ENCODE measurements at places on chromosomes 1 and 21.

DNA sequence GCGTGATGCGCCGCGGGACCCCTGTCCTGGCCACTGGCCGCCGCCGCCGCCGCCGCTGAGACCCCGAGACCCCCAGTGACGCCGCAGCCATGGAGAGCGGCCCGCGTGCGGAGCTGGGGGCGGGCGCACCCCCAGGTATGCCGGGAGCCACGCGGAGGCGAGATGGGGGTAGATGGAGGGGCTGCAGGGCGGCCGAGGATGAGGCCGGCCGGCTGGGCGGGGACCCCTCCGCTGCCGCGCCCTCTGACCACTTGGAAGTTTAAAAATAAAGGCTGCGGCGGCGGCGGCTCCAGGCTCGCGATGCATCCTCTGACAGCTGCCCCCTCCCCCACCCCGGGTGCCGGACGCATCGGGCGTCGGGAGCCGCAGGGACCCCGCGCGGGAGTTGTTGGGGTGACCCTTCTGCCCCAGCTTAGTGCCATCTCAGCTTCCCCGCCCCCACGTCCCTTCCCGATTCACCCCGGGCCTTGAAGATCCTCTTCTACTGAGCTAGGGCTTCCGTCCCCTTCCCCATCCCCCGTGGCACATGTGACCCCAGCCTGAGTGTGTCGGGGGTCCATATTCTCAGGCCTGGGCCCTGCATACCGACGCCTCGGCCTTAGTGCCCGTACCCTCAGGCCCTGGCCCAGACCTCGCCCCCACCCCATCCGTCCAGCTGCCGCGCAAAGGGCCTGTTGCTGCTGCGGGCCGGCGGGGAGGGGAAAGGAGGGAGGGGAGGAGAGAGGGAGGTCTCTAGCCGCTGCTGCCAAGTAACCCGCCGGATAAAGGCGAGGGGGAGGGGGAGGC is 562 bp downstream of the MAP7D1 start:
- DNase-seq, result no peak

DNA sequence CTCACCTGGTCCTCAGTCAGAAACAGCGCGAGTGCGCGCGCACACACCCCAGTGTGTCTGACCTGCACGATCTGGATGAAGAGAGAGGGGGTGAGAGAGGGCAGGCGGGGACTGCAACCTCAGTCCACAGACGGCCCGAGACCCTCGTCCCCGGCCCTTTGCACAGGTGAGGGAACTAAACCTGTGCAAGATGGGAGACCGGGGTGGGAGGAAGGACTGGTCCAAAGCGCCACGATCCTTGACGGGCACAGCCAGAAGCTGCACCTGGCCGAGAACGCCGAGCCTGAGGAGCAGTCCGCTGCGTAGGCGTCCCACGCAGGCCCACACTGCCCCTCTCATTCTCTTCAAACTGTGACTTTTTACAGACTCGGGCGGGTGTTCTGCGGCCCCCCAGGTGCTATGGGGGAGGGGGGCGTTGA is 519 bp upstream of the IQCC start:
- DNase-seq, result no peak

- DNase-seq, result no peak
Observed at GRCh38 chr21:42616446-42616845, 37.0 kb upstream of the PDE9A start.

- DNase-seq, result no peak
Observed at GRCh38 chr1:61220536-61220935, 138.2 kb downstream of the NFIA start.

- DNase-seq, result no peak
Observed at GRCh38 chr1:215044151-215044550, 38.4 kb upstream of the KCNK2 start.

DNA sequence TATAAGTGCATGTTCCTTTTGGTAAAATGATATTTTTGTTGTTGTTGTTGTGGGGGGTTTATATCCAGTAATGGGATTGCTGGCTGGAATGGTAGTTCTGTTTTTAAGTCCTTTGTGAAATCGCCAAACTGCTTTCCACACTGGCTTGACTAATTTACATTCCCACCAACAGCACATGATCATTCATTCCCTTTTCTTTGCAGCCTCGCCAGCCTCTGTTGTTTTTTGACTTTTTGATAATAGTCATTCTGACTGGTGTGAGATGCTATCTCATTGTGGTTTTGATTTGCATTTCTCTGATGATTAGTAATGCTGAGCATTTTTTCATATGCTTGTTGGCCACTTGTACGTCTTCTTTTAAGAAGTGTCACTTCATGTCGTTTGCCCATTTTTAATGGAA is 188.5 kb upstream of the CHRM3 start:
- DNase-seq, result no peak

DNA sequence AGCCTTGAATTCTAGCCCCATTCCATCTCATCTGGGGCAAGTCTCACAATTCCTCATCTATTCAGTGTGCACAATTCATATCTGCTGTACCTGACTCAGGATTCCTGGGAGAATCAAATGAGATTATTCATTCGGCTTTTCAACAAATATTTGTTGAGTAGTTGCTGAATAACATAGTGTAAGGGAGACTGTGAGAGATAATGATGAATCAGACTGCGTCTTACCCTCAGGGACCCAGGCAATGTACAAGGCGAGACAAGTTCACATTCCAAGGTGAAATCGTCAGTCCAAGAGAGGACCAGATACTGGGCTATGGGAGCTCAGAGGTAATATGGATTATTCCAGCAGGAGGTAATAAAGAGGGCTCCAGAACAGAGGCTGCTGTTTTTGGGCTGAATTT is 67.8 kb upstream of the SMYD2 start:
- no peak for DNase-seq

GRCh38 chr1:113244112-113244820 is 146.0 kb upstream of the MAGI3 start:
- no peak for DNase-seq

GRCh38 chr1:71862756-71863155 is 419.6 kb downstream of the NEGR1 start:
- no peak for DNase-seq

GRCh38 chr1:230985711-230986110 is 6.8 kb downstream of the ARV1 start:
- no peak for DNase-seq

DNA sequence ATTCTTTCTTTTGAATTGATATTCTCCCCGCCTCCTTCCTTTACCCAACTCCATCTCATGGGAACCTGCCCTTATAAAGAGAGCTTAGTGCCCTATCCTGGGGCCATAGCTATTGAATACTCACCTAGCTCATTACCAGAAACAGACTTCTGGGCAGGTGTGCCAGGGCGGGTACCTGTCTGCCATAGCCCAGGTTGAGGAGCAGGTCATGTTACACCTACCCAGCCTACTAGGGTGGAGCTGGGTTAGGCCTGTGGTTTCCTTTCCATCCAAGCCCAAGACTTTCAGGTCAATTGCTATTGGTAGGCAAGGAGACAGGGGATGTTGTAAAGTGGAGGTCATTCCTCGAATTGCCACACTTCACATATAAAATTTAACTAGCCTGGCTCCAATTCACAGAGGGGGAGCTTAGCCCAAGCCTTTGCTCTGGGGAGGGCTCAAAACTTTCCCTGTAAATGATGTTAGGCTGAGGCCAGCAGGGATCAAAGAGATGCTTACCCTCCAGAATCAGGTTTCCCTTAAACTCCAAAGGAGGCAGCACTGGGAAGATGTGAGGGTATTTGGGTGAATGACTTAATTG is 87.1 kb upstream of the IPO9 start:
- no peak for DNase-seq

DNA sequence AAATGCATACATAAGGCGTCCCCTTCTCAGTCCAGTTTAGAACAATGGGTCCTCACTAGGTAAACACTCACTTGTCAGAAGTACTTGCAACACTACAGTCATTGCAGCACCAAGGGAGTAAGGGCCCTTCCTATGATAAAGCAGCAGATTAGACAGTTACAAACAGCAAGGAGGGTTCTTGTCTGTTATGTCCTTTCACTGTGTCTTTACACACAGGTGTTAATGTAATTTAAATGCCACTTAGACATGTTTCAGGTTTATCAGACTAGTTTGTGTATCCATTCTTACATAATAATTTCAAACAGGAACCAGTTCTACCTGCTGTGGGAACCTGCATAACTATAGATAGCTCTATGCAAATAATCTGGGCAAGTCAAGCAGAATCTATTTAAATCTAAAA is 105.6 kb upstream of the USH2A start:
- DNase-seq, result no peak

- DNase-seq, result no peak
Observed at GRCh38 chr1:37519613-37520012, 5.0 kb upstream of the MEAF6 start.

DNA sequence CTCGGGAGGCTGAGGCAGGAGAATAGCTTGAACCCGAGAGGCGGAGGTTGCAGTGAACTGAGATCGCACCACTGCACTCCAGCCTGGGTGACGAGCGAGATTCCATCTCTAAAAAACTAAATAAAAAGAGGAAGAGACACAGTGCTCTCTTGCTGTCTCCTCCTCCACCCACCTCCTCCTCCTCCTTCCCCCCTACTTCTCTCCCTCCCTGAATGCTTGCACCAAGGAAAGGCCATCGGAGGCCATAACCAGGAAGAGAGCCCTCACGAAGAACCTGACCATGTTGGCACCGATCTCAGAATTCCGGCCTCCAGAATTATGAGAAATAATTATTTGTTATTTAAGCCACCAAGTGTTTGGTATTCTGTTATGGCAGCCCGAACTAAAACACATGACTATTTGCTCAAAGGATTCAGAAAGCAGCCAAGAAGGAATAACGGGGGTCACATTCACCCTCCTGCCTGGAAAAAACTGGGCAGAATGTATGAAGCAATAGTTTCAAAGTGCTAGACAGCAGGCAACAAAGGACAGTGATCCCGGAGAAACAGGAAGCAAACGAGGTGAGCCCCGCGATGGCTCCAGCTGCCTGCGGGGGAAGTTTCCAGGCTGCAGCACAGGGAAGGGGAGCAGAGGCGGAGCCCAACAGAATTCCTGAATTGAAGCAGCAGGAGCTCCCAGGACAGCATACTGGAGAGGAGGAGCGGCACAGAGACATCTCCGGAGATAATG is 35.8 kb downstream of the LDLRAD1 start:
- no peak for DNase-seq

GRCh38 chr1:168285521-168285790 is 4.8 kb downstream of the TBX19 start:
- DNase-seq, result no peak

Measured in AG09319 (cell line).